Spleen (tissue), 13 donors: ENCODE measurements at places on chromosomes 4 and X.

DNA sequence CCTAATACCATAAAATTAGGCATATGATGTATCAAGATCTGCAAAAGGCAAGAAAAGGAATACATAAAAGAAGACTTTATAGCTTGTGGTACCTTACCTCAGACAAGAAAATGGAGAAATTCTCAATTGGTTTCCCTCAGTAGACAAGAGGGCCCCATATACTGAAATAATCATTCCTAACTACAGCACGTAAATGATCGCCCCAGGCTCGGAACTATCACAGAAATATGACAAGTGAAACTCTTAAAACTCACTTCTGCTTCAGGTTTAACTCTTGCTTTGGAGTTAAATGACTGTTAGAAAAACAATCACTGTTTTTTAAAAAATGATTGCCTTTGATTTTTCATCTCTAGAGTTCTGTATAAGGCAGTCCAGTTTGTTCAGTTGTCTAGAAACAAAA, 38.6 kb upstream of the NAP1L5 start:
- H3K4me3 ChIP-seq: no peak overlapping the region
- peaks cover 37% of the 10 kb centered on the region for H3K36me3 ChIP-seq
- no peaks in the 10 kb centered on the region for H3K27me3 ChIP-seq
- DNase-seq: no peak

DNA sequence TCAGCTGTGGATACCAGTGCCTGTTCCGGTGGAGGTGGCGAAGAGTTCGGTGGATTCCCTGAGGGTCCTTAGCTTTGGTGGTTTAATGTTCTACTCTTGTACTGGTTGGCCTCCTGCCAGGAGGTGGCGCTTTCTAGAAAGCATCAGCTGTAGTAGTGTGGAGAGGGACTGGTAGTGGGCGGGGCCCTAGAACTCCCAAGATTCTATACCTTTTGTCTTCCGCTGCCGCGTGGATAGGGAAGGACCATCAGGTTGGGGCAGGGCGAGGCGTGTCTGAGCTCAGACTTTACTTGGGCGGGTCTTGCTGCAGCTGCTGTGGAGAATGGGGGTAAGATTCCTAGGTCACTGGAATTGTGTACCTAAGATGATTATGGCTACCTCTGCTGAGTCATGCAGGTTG, 390.3 kb downstream of the FAM47A start:
- no peaks in the 10 kb centered on the region for H3K4me1 ChIP-seq
- peak; percentile 57 for DNase-seq
- H3K4me3 ChIP-seq: no peak overlapping the region
- H3K27ac ChIP-seq: no peak overlapping the region
- H3K27me3 ChIP-seq: no peaks in the 10 kb centered on the region

DNA sequence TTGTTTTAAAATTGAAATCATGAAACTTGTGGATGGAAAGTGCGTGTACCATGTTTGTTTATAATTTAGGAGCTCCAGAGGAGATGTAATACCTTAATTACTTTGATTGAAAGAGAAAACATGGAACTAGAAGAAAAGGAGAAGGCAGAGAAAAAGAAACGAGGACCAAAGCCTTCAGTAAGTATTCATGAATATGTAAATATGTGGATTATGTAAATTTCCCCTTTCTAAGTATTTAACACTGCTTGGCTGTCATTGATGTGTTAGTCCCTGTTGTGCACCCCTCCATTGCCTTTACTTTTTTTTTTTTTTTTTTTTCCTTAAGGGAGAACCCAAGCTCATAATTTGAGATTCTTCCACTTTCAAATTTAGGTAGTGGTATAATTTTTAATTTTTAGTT, 36.4 kb downstream of the SMARCA5 start:
- no peaks in the 10 kb centered on the region for H3K27me3 ChIP-seq
- peaks cover 82% of the 10 kb centered on the region for H3K36me3 ChIP-seq
- no peak for DNase-seq

DNA sequence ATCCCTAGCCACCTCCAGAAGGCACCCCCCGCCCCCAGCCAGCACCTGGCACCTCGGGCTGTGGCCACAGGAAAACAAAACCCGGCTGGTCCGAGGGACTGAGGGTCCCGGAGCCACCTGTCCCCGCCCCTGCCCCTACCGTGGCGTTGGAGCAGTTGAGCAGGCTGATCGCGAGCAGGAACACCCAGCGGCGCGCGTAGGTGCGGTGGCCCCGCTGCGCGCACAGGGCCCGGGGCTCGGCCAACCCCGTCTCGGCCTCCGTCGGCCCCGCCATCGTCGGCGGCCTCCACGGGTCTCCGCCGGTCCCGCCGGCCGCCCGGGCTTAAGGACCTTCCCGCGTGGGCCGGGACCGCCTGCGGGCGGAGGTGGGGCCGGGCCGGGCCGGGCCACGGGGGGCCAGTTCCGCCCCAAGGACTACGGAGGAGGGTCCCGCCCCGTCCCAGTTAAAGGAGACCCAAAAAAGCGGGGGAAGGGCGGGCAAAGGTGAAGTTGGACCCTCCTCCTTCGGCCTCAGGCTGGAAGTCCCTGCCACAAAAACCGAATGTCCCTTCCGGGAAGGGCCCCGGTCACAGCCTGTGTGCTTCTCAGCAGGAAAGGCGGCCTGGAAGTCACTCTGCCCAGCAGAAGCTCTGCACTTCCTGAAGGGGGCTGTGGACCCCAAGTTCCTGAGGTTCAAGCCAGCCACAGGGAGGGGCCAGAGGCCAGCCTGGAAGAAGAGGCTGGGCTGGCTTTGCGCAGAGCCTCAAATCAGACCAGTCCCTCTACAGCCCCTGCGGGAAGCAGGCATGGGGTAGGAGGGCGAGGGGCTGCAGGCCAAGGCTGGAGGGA, at the start of gene SLC49A3:
TSS of gene SLC49A3 (minus strand) at position 298 of the 828 bp plus-strand sequence. CDS start at position 274, 24 bp downstream.
- no peaks in the 10 kb centered on the region for H3K27me3 ChIP-seq
- H3K36me3 ChIP-seq: no peaks in the 10 kb centered on the region
- H3K4me3 ChIP-seq: peak within 1 kb of the TSS; percentile 72
- peak; percentile 87 for DNase-seq
- H3K27ac ChIP-seq: peak within 1 kb of the TSS; percentile 89

GRCh38 chr4:165522050-165522449, 143.2 kb downstream of the CPE start:
- H3K4me1 ChIP-seq: no peaks in the 10 kb centered on the region
- no peak overlapping the region for H3K27ac ChIP-seq
- H3K36me3 ChIP-seq: no peaks in the 10 kb centered on the region

DNA sequence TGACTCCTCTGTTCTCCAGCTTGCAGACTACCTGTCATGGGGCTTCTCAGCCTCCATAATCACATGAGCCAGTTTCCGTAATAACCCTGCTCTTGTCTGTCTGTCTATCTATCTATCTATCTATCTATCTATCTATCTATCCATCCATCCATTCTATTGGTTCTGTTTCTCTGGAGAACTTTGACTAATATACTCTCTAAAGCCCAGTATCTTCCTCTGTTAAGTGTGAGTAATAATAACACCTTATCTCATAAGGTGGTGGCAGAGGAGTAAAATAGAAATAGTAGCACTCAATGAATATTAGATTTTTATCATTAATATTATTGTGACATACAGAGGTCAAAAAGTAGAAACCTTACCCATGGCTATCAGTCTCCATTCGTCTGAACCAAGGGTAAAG, 177.9 kb upstream of the PGRMC2 start:
- no peaks in the 10 kb centered on the region for H3K36me3 ChIP-seq
- no peak overlapping the region for H3K27ac ChIP-seq
- peaks cover 7% of the 10 kb centered on the region for H3K4me1 ChIP-seq

- H3K36me3 ChIP-seq: peaks cover 30% of the 10 kb centered on the region
- no peak for DNase-seq
- H3K27ac ChIP-seq: no peak overlapping the region
- H3K4me1 ChIP-seq: peaks cover 3% of the 10 kb centered on the region
- no peaks in the 10 kb centered on the region for H3K27me3 ChIP-seq
Observed at GRCh38 chr4:87375719-87376291, 15.2 kb downstream of the HSD17B11 start.

DNA sequence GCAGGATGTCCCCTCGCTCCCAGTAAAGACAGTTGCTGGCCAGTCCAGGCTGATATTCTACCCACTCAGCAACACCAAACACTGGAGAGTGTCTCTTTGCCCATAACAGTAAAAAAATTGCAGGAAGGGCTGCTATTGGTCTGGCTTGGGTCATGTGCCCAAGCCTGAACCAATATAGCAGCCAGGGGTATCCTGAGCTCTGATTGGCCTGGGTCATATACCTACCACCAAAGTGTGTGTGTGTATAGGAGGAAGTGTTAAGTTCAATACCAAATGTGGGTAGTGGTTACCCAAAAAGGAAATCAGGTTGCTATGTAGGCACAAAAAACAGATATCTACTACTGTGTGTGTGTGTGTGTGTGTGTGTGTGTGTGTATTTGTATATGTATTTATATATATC, 373.2 kb downstream of the BCOR start:
- H3K4me1 ChIP-seq: no peaks in the 10 kb centered on the region
- H3K27me3 ChIP-seq: peaks cover 6% of the 10 kb centered on the region
- no peak overlapping the region for H3K27ac ChIP-seq
- no peaks in the 10 kb centered on the region for H3K36me3 ChIP-seq
- H3K4me3 ChIP-seq: no peak overlapping the region
- no peak for DNase-seq

GRCh38 chr4:87005690-87006425, 71.0 kb downstream of the AFF1 start:
- H3K4me3 ChIP-seq: peak overlapping the region; percentile 64
- H3K27me3 ChIP-seq: no peaks in the 10 kb centered on the region
- no peak for DNase-seq
- H3K27ac ChIP-seq: peak overlapping the region; percentile 95
- H3K4me1 ChIP-seq: peaks cover 67% of the 10 kb centered on the region
- no peaks in the 10 kb centered on the region for H3K36me3 ChIP-seq

DNA sequence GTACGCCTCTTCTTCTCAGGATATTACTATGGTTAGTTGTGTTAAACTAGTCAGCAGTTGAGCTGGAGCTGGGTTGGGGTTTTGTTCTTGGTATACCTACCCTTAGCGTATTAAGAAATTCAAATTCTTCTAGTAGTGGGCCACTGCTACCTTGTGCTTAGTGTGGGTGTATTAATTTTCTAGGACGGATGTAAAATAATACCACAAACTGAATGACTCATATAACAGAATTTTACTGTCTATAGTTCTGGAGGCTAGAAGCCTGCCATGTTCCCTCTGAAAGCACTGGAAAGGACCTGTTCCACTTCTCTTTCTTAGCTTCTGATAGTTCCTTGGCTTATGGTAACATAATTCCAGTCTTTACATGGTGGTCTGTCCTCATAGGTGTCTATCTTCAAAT, 1274.7 kb downstream of the ADGRL3 start:
- H3K27me3 ChIP-seq: no peaks in the 10 kb centered on the region
- H3K4me3 ChIP-seq: no peak overlapping the region
- no peaks in the 10 kb centered on the region for H3K4me1 ChIP-seq
- DNase-seq: no peak
- H3K36me3 ChIP-seq: no peaks in the 10 kb centered on the region
- H3K27ac ChIP-seq: no peak overlapping the region

DNA sequence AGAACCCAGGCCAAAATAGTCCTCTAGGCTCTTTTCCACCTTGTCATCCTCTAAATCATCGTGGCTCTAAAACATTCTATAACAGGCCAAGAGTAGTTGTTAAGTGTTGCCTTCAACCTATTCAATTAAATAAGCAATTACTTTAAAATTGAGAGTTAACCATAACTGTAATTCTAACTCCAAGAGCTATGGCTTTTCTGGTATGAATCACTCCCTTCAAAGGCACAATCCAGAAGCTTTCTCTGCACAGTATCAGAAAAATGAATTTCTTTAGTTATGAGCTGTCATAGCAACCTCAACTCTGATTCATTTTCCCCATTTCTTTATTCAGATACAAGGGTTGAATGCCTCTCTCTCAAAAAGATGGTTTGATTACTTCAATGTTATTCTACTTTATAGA, 21.7 kb downstream of the INPP4B start:
- H3K27ac ChIP-seq: no peak overlapping the region
- no peak for DNase-seq
- no peaks in the 10 kb centered on the region for H3K36me3 ChIP-seq
- no peaks in the 10 kb centered on the region for H3K27me3 ChIP-seq
- no peaks in the 10 kb centered on the region for H3K4me1 ChIP-seq
- no peak overlapping the region for H3K4me3 ChIP-seq
